Osteoblast (primary cell): ENCODE measurements at places on chromosomes 16 and 17.

GRCh38 chr17:82324566-82325285 is 7.3 kb upstream of the CD7 start:
- peak; percentile 86 for DNase-seq

DNA sequence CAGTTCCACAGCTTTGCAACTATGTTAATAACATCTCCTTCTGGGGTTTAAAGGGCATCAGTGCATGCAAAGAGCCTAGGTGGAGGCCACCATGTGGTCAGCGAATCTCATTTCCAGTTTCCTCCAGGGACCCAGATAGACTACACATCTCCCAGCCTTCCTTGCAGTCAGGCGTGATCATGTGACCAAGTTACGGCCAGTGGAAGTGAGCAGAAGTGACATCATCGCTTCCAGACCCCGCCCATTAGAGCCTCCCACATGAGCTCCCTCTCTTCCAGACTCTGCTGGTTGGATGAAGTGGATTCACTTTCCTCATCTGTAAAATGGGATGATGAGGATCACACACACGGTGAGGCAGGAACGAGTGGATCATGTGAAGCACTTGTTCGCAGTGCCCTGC is 27.4 kb upstream of the KDM8 start:
- DNase-seq: no peak

DNA sequence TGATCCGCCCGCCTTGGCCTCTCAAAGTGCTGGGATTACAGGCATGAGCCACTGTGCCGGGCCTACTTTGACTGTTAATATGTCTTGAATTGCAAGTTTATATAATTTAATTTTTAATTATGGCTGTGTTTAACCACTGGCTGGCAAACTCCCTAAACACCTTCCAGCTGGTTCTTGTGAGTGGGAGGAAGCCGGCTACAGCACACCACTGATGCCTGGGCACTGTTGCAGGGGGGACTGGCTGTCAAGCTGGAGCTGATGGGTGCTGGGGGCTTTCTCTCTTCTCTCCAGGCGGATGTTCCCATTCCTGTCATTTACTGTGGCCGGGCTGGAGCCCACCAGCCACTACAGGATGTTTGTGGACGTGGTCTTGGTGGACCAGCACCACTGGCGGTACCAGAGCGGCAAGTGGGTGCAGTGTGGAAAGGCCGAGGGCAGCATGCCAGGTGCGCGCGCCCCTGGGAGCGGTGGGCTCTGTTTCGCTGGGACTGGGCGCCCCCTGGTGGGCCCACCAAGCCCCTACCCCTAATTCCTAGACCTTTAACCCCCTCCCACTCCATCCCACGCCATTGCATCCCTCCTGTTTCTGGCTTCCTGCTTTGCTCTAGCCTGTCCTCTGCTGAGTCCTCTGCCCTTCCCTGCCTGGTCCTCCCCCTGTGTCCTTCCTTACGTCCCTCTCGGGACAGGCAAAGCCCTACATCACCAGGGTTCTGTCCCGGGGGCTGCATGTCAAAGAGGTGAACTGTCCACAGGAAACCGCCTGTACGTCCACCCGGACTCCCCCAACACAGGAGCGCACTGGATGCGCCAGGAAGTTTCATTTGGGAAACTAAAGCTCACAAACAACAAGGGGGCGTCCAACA is 9.5 kb downstream of the TBX21 start:
- DNase-seq: peak; percentile 66

- no peak for DNase-seq
Measured at GRCh38 chr17:48515925-48516900, 14.6 kb downstream of the HOXB1 start.

DNA sequence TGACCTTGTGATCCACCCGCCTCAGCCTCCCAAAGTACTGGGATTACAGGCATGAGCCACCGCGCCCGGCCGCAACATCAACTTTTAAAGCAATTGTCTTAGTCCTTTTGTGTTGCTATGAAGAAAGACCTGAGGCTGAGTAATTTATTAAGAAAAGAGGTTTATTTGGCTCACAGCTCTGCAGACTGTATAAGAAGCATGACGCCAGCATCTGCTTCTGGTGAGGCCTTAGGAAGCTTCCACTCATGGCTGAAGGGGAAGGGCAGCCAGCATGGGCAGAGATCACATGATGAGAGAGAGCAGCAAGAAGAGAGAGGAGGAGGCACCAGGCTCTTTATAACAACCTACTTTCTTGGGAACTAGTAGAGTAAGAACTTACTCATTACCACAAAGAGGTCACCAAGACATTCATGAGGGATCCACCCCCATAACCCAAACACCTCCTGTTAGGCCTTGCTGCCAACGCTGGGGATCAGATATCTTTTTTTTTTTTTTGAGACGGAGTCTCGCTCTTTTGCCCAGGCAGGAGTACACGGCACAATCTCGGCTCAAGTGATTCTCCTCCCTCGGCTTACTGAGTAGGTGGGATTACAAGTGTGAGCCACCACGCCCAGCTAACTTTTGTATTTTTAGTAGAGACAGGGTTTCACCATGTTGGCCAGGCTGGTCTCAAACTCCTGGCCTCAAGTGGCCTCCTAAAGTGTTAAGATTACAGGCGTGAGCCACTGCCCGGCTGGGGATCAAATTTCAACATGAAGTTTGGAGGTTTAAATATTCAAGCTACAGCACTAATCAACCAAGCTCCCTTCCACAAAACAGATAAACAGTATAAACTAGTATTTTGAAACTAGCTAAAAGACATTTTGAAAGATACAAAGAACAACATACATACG is 21.4 kb upstream of the GPT2 start:
- no peak for DNase-seq

DNA sequence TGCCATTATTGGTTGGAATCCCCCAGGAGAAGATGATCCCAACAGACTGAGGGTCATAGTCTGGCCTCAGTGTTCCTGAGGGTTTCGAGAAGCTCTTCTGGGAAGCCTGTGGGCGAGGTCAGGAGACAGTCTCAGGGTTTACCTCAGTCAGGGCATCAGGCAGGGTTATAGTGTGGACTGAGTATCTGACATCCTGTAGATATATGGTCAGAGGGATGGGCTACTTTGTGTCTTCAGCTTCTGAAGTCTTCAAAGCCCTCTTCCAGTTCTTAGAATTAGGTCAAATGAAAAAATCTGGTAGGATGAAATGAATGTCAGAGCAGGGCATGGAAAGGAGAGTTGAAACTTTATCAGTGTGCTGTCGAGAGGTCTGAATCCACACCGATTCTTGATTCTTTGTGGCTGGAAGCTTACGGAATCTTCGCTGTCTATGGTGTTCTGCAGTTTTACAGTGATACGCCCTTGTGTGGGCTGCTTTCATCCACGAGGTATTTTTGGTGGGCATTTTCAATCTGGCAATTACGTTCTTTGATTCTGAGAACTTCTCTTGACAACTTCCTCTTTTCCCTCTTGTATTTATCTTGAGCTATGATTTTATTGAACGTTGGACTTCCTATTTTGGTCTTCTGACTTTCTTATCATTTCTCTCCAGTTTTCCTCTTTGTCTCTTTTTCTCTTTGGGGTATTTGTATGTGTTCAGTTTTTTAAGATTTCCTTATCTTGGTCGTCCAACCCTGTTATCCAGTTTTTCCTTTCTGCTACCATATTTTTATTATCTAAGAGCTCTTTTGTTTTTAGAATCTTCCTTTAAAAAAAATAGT is 30.4 kb downstream of the BPTF start:
- DNase-seq: no peak

GRCh38 chr16:11181899-11182279 is 74.1 kb downstream of the SOCS1 start:
- peak; percentile 88 for DNase-seq

- no peak for DNase-seq
Measured at GRCh38 chr17:83103200-83103942, 24.0 kb downstream of the METRNL start.

DNA sequence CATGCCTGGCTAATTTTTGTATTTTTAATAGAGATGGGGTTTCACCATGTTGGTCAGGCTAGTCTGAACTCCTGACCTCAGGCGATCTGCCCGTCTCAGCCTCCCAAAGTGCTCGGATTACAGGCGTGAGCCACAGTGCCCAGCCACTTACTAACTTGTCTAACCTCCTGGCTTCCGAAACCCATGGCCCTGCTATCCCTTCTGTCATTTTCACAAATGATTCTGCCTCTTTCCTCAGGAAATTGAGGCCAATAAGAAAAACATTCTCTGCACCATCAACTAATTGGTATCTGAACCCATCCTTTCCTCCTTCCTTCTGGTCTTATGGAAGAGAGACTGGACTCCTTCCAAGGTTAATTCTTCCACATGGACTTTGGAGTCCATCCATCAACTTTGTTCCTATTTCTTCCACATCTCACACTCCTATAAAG is 27.9 kb upstream of the TNRC6A start:
- no peak for DNase-seq

DNA sequence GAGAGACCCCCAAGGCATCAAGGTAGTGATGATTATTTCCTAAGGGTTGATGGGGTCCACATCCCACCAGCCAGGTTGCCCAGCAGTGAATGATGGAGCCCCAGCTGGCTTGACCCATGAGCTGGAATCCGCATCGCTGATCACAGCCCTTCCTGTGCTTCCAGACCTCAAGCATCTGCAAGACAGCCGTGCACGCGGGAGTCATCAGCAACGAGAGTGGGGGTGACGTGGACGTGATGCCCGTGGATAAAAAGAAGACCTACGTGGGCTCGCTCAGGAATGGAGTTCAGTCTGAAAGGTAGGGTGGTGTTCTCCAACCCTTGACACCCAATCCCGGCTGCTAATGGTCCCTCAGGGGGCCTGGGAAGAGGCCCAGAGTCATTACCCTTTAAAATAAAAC is 69.3 kb downstream of the CRISPLD2 start:
- no peak for DNase-seq

- DNase-seq: no peak
Measured at GRCh38 chr16:83907111-83907510, 8.2 kb downstream of the MLYCD start.

- peak; percentile 76 for DNase-seq
Measured at GRCh38 chr16:17509194-17509593, 38.4 kb upstream of the XYLT1 start.

GRCh38 chr16:28042811-28043210 is 20.7 kb downstream of the GSG1L start:
- DNase-seq: peak; percentile 89

GRCh38 chr17:81331527-81332043 is 36.5 kb upstream of the SLC38A10 start:
- no peak for DNase-seq

GRCh38 chr16:86120201-86121192 is 221.5 kb downstream of the IRF8 start:
- DNase-seq: no peak

DNA sequence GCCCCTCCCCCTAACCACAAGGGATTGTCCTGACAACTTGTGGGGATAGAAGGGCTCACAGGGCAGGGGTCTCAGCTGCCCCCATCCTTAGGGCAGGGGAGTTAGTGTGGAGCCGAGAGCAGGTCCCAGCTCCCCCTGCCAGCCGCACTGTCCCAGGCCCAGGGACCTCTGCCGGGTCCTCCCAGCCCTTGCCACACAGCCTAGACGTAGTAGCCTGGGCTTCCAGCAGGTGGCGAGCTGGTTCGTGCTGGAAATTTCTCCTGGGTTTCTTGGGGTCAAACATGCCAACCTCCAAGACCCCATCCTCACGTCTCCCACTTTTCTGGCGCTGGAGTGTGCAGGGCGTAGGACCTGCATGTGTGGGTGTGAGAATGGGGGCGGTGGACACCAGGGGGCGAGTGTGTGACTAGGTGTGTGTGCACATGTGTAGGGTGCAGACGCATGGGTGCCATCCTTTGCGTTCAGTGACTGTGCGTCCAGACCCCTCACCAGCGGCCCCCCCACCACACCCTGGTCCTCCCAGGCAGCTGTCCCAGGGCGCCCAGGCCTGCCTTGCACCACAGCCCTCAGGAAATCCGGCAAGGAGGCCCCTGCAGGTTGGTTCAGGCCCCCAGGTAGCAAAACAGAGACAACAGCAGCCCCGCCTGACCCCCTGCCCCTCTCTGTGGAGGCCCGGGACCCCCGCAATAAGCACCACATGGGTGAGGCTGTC is 29.5 kb downstream of the SBK1 start:
- peak; percentile 97 for DNase-seq

DNA sequence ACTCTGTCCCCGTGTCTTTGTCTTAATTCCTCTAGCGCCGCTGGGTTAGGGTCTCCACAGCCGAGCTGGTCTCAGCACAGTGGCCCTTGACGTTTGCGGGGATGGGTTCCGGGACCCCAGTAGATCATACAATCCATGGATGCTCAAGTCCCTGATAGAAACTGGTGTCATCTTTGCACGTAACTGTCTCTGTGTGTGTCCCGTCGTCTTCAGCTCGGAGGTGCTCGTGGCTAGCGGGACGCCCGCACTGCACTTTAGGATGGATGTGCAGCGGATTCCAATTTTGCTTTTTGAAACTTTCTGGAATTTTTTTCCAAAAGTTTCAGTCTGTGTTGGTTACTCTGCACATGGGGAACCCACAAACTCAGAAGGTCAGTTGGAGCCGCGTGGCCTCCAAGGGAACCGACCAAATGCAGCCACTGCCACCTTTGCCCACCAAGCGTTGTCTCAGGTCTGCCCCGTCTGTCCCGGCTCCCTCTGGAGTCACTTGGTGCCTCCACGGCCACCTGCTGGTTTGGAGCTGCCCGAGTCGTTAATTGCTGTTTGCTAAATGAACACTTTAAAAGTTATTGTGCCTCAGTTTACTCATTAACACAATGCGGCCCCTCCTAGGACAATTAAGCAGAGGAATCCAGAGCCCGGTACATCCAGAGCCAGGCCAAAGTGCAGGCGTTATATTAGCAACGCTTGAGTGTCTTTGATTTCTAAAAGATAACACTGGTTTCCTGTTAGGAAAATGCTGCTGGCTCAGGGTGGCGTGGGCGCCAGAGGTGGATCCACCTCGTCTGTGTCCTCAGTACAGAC is 5.3 kb upstream of the DPEP1 start:
- no peak for DNase-seq

DNA sequence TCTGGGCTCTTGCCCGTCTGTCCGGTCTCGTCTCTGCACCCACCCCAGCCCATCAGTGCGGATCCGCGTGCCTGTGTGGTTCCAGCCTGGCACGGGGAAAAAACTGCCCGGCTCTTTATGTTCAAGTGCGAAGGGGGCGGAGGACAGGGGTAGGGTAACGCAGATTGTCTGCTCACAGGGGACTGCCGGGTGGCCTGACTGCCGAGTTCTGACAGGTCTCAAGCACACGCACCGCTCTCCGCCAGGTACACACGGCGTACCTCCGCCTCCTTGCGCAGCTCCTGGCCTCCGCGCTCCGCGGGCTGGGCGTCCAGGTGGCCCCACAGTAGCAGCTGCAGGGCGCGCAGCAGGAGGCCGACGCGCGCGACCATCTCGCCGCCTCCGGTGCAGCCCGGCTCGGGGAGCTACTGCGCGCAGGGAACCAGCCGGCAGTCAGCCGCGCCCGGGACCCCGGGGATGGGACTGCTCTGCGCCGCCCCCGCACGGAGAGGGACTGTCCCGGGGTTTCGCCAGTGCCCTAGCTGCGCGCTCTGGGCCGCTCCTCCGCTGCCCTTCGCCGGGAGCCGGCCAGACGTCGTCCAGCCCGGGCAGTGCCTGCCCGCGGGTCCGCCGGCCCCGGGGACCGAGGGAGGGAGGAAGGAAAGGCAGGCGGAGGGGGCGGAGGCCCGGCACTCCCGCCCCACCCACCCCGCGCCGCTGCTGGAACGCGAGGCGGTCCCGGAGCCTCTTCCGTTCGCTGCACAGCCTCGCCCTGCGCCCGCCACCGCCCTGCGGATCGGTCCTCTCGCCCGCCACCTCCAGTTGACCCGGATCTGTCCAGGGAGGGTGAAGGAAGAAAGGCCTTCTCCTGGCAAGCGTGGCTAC is at the start of gene MMP28:
Gene MMP28, minus strand, starts transcription at position 635 of the 864 bp plus-strand sequence. Its CDS starts 264 bp downstream, at position 371.
- peak; percentile 80 for DNase-seq
